ENCODE measurements at places on chromosomes 1 and 21. TPM values are rescaled to one million over a fixed set of nuclear protein-coding genes. Genes with fewer than 3 reads are reported as not detected.
A peak's percentile ranks its signal among the peaks of the same experiment; 100 is the strongest.

CTSE gene
- not detected for total RNA-seq

RNF223 gene
- not detected for total RNA-seq

IL20 gene
- not detected for total RNA-seq

ADAM30 gene
- not detected for total RNA-seq

PPIAL4G gene
- 1.1 TPM for total RNA-seq

HFM1 gene
- not detected for total RNA-seq

TACSTD2 gene
- total RNA-seq, result not detected

DNA sequence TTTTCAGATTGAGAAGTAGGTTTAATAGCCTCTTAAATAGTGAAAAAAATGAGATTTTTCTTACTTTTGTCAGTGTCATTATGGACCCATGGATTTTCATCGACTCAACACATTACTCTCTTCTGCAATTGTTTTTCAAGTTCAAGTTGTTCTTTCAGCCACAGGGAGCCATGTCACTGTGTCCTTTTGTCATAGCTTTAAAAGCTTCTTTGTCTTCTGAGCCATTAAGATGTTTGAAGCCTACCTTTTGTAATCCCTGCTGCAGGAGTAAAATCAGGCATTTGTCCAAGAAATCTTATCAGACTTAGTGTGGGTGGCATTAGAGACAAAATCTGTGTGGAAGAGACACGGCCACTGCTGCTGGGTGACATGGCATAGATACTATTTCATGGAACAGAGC lies 92.8 kb upstream of the ZP4 start:
- DNase-seq, result no peak

GRCh38 chr1:203268901-203269653 lies 36.2 kb upstream of the BTG2 start:
- peak; percentile 74 for DNase-seq

DNA sequence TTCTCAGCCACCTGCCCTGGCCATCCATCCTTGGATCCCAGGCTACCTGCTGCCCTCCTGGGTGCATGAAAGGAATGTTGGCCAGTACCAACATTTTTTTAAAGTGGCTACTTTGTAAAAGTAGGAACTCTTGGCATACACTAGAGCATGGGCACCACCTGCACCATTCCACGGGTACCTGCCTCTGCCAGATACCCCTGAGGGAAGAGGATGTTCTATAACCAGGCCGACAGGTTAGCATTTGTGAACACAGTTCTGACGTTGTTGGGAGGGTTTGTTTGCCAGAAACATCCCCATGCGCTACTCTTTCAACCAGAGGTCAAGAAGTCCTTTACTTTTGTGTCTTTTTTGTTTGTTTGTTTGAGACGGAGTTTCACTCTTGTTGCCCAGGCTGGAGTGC lies 43.0 kb downstream of the EVA1C start:
- DNase-seq, result no peak

- DNase-seq, result no peak
Measured at GRCh38 chr1:203278082-203278884, 27.0 kb upstream of the BTG2 start.

DNA sequence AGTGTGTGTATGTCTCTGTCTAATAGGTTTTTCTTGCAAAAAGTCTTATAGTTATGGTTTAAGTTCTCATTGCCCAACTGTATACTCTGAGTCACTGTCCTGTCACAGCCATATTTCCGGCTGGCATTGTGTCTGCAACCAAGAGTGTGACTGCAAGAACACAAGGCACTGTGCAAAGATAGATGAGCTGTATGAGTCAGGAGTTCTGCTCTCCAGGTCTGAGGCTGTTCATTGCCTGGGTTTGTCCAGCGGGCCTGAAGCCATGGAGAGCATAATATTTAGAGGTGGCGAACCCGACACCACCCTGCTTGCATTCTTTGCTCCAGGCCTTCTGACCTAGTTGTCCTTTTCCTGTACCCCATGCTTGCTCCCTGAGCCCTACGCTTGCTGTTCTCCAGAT lies 50.9 kb upstream of the CNIH3 start:
- no peak for DNase-seq
